ENCODE measurements at places on chromosomes 3 and 15.

DNA sequence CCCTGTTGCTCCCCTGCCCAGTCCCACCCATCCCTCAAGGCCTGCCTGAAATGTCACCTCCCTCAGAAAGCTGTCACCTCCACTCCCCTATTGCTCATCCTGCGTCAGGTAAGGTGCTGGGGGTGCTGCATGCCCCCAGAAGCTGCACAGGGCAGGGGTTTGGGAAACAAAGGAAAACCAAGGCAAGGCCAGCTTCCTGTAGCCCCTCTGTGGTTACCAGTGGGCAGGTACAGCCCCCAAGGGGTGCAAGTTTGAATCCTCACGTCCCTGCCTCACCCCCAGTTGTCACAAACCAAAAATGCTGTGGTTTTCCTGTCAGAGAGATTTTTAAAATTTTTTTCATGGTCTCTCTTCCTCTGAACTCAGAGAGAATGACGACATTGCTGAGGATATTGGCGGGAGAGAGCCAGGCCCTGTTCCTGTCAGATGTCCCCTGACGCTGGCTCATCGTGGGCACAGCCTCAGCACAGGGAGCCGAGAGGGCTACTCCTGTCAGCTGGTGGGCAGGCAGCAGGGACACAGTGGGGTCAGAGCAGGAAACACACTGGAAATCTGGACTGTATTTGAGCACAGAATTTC lies 27.0 kb downstream of the PSTPIP1 start:
- DNase-seq: no peak

GRCh38 chr15:71282076-71282475 lies 166.8 kb downstream of the THSD4 start:
- no peak for DNase-seq

- DNase-seq: no peak
Observed at GRCh38 chr3:53674582-53674981, 171.6 kb downstream of the CHDH start.

GRCh38 chr3:184523825-184524615 lies 37.6 kb upstream of the EPHB3 start:
- DNase-seq: no peak

GRCh38 chr3:5429517-5429890 lies 242.0 kb downstream of the EDEM1 start:
- DNase-seq: no peak

DNA sequence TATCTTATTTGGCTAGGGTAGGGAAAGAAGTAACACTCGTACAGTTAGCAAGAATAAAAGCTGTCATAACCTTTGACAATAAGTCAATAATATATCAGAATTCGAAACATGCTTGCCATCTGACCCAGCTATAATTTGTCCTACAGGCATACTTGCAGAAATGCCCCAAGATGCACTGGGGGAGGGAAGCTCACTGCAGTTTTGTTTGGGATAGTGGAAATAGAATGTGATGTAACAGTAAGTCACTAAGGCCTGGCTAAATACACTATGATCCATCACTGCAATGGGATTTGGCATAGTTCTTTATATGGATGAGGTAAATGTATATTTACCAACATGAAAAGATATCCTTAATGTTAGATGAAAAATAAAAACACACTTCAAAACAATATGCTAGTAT lies 25.5 kb upstream of the TMOD3 start:
- no peak for DNase-seq

DNA sequence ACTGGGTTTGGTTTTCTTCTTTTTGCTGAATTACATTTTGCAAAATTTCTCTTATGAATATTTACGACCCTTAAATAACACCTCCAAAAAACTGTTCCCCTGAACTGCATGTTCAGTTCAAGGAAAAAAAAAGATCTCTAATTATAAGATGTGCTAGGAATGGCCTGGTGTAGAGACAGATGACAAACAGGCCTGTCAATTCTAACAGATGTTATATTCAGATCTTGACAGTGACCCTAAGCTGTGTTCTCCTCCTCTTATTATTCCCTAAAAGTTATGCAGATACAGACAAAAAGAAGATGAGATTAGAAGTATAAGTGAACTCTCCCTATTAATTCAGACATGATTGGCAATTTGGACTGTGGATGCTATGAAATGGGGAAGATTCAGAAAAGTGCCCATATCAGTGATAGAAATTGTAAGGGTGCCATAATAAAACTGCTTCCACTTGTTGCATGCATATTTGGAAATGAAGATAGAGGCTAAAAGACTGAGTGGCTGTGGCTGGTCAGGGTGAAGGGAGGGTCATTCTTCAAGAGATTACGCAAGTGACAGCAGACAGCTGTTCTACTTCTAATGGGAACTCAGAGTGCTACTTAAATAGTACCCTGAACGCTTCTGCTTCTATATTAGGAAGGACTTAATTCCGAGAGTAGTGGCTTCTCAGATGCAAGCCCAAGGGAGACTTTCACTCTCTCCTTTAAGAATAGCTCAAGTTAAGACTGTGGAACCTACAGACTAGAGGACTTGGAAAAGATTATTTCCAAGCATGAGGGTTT lies 75.5 kb downstream of the ADAMTS9 start:
- no peak for DNase-seq

GRCh38 chr15:64092864-64093626 lies 593 bp downstream of the CIAO2A start:
- DNase-seq: no peak

- DNase-seq: no peak
Observed at GRCh38 chr3:87073496-87074145, 82.7 kb upstream of the VGLL3 start.

DNA sequence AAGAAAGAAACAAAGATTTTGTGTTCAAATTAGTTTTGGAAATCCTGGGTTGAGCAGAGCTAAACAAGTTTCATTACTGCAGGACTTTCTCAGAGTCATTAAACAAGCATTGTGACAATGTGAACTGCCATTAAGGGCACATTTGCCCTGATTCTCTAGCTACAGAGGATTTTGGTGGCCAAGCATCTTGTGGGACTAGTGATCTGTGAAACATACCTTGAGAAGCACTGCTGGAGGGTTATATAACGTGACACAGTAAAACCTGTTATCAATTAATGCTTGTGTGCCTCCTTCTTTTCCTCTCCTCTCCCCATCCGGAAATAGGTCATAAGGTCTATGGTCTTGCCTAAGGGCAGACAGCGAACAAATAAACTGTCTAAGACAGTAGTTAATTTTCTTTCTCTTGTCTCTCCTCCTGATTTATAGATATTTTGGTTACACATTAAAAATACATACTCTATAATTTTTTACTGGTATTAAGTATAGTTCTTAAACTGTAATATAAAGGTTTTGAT lies 167.3 kb upstream of the NANOGP8 start:
- no peak for DNase-seq

- no peak for DNase-seq
Observed at GRCh38 chr3:177137774-177138705, 59.2 kb downstream of the TBL1XR1 start.

All from spinal cord (tissue), 10 donors.